ENCODE measurements at places on chromosomes 7 and 10.

- peak; percentile 70 for DNase-seq
These were observed 47.6 kb downstream of the GTF2IRD1 start for GRCh38 chr7:74501298-74501697.

DNA sequence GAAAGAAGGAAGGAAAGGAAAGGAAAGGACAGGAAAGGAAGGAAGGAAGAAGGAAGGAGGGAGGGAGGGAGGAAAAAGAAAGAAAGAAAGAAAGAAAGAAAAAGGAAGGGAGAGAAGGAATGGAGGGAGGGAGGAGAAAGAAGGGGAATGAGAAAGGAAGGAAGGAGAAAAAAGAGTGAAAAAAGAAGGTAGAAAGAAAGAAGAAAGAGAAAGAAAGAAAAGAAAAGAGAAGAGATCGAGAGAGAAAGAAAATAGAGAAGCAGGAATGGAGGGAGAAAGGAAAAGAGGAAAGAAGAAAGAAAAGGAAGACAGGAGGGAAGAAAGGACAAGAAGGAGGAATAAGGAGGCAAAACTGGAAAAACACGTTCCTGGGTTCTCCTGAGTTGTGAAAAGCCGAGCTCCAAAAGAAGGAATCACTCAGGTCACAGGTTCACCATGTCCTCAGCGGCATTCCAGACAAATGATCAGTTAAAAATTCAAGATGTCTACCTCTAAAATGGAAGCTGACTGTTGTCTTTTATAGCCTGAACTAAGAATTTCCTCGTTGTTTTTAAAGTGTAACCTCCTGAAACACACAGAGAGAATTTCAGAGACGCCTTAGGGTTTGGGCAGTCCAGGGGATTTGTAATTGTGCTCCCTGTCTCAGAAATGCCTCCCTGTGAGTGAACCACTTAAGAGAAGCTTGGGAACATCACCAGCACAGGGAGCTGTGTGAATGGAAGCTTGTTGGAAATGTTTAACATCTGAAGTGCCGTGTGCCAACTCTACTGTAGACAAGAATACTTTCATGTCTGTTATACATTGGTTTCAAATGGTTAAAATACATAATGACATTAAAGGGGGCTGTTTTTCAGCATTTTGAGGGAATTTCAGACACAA lies 80.7 kb downstream of the INHBA start:
- no peak for DNase-seq

DNA sequence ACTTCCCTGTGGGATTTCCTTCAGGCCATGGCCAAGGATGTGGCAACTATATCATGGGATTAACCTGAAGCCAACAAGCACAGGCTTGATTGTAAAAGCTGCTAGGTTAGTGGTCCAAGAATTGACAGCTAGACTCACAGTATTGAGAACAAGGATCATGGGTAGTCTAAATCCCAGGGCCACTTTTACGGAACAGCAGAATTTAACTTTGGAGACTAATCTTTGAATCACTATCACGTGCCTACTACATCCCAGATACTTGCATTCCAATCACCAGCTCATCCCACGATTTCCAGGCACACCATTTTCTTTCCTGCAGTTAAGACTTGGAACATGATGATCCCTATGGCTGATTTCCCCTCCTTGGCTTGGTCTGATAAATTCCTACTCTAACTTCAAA lies 65.6 kb upstream of the ADO start:
- no peak for DNase-seq

DNA sequence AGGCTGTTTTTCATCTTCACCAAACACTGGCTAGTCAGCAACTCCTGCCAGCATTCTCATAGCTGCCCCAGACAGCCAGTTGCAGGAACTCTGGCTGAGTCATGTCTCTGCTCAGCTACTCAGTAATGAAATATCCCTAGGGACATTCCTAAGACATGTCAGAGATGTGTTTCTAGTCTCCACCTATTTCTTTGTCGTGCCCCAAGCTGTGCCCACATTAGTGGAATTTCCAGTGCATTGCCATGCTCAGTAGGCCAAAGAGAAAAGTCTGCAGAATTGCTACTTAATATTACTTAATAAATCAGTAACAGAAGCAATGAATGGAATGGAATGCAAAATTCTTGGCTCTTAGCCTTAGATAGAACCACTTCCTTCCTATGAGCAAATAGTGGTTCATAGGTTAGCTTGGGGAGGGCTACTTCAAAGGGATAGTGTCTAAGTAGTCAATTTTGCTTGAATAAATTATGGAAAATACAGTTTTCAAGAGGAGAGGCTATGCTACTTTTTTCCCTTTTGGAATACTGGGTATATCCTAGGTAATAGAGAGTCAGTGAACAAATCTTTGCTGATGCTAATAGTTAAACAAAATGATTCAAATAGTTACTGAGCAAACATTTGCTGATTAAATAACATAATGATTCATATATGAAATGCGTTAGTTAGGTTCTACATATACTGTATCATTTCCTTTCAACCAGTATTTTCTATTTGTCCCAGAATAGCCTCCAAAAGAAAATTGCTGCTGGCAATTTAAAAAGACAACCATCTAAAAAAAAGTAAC lies 23.6 kb upstream of the SEMA3C start:
- DNase-seq = peak; percentile 62

DNA sequence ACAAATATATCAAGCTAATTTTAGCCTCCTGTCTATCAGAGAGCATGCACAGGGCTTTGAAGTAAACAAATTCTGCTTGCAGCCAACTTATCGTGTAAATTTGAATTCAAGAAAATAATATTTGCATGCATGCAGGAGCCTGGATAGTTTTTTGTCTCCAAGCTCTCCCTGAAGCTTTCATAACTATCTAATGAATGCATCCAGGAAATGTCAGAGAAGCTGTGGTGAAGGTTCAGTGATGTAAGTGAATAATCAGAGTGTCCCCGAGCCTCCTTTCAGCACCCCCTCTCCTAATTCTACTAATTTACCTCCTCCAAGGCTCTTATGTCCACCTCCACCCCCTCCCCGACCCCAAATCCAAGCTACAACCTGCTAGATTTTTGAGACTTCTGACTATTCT lies 172.0 kb upstream of the ZNF32 start:
- DNase-seq = no peak

GRCh38 chr10:117463545-117463920 lies 79.0 kb upstream of the EMX2 start:
- no peak for DNase-seq

DNA sequence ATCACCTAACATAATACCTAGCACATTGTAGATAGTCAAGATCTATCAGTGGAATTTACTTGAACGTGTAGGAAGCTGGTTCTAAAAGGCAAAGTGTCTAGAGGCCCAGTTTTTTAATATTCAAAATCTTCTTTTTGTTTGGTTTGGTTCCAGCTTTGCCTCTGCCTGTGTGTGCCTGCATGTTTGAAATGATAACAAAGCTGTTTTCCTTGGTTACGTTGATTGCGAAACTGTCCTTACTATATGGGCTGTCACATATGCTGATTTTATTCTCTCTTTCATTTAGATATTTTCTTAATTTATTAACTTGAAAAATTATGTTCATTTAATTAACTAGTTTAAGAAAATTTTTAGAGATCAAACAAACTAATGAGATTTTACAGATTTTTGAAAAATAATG lies 237.3 kb downstream of the SEMA3A start:
- no peak for DNase-seq

DNA sequence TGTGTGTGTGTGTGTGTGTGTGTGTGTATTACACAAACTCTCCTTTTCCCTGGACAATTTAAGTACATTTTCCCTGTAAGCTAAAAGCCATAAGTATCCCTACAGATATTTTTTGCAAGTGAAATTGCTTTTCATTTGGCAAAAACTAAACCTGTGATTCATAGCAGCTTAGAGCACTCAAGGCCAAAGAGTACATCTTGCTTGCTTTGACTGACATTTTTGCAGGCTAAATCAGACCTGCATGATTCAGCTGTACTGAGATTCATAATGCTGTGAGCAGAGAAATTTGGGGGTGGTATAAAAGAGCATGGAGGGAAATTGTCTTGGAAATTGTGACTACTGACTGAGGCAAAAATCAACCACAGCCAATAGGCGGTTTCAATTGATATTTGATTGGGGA lies 500.4 kb downstream of the GFRA1 start:
- DNase-seq = no peak

DNA sequence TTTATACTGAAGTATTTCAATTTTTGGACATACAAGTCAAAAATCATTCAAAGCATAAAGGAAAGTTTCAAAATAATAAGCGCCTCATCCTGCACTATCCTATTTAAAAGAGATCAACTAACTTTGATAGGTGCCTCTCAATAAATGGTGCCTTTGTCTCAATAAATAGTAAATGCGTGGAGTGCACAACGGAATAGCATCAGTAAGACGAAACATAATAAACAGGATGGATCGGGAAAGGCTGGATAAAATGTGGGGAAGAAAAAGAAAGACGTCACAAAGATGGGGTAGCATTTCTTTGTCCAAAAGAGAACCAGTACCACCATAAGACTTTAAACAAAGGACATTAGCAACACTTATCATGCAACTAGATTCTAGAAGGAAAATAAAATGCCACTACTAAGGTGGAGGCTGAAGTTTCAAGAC lies 571 bp upstream of the PRKAR2B start:
- DNase-seq = no peak

DNA sequence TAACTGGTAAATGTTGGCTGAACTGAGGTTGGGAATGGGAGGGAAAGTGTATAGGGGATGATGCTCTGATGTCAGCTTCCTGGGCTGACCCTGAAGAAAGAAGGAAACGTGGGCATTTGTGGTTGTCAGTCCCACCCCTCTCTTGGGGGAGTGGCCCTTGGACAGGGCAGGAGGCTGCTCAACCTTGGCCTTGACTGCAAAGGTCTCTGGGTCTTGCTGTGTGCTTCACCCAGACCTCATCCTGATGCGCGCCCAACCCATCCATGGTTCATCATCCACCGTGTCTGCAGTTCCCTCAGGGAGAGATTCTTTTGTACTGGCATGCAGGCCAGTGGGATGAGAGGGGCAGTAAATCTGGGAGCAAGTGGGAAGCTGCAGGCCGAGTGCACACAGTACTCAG lies 4.7 kb upstream of the ZYX start:
- DNase-seq = no peak

GRCh38 chr10:70302292-70302691 lies 18.5 kb upstream of the NPFFR1 start:
- no peak for DNase-seq

- no peak for DNase-seq
These were observed 4.8 kb upstream of the MKLN1 start for GRCh38 chr7:131322861-131323260.

- no peak for DNase-seq
These were observed 69.6 kb downstream of the ASB13 start for GRCh38 chr10:5596611-5597341.

GRCh38 chr7:73991522-73992100 lies 36.4 kb upstream of the ELN start:
- no peak for DNase-seq

DNA sequence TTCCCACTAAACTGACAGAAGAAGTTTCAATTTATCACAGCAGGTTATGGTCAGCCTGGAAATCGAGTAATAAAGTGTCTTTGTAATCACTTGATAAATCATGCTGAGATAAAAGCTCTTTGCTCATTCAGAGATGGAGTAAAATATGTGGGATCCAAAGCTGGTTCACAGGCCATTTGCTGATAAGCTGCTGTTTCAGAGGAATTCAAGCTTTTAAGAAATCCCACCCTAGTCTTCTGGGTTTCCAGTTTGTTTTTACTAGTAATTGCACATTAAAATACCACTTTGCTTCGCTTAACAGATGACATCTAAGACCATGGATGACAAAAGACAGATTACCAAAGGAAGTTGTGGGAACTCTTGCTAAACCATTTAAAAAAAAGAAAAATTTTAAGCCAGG lies 37.4 kb upstream of the CDK6 start:
- DNase-seq = no peak

- DNase-seq = no peak
These were observed 59.1 kb downstream of the NRF1 start for GRCh38 chr7:129670656-129671055.

- no peak for DNase-seq
These were observed 159.8 kb downstream of the MAGI2 start for GRCh38 chr7:79293655-79294142.

GRCh38 chr7:1251796-1252539 lies 19.3 kb downstream of the UNCX start:
- no peak for DNase-seq

GRCh38 chr7:14115701-14116100 lies 126.2 kb upstream of the ETV1 start:
- no peak for DNase-seq

DNA sequence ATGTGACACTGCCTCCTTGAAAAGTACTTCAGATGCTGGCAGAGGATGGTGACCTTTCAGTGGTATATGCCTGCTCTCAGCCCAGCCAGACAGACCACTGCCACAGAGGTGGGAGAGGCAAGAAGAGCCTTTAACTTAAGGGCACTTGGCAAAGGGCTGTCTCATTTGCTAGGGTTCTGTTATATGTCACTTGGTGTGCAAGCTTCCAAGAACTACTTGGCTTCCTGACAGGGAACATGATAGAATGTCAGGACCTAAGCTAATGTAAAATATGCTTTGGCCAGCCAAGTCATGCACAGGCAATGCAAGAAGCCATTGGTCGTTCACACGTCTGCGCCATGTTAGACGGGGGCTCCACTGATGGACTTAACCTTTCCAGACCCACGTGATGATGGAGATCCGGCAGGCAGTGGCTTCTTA lies 54.7 kb downstream of the RBM20 start:
- DNase-seq = no peak

DNA sequence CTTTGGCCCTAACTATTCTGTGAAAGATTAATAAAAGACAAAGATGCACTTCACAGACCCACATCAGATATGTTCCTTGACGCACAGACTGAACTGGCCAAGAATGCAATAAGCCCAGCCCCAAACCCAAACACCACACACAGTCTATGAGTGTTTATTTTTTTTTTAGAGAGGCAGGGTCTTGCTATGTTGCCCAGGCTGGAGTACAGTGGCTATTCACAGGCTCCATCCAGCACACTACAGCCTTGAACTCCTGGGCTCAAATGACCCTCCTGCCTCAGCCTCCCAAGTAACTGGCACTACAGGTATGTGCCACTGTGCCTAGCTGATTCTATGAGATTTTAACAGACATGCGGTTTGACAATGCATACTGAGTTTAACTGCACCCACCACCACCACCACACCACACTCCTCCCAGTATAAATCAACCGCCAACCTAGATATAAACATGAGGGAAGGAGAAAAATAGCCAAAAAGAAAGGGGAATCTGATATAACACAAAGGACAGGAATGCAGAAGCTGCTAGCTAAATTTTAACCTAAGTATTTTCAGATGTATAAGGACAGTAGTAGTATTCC lies 35.1 kb upstream of the SLC26A3 start:
- no peak for DNase-seq

- peak; percentile 19 for DNase-seq
These were observed 140.3 kb upstream of the TARP start for GRCh38 chr7:38413784-38414183.

DNA sequence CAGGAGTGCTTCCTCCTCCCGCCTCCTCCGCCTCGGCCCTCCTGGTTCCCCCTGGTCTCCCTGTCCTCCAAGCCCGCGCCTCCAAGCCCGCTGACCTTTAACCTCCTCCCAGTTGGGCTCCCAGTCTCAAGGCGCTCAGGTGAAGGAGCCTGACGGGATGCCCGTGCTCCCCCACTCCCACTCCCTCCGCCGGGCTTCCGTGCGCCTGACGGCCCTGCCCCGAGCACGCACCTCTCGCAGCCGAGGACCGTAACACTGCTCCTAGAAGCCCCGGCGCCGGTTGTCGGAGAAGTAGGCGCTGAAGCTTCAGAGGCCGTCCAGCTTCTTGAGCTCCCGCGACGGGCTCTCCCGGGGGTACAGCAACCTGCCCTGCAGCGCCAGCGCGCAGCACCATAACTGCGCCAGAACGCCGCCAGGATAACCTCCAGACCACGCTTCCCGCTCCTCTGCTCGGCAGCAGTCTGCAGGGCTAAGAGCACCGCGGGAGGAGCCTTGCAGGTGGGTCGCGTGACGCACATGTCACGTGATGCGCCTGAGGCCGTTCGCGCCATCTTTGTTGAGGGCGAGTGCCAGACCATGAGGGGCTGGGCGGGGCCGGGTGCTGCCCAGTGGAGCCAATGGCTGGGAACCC lies 71.0 kb upstream of the ZNF479 start:
- DNase-seq = peak; percentile 60
